Stomach (tissue), 19 donors: ENCODE measurements at places on chromosomes 5 and 9. TPM values are rescaled to one million over a fixed set of nuclear protein-coding genes. Genes with fewer than 3 reads are reported as not detected.

GRCh38 chr5:33237471-33237870 is 203.3 kb upstream of the TARS1 start:
- DNase-seq = no peak
- no peaks in the 10 kb centered on the region for H3K4me1 ChIP-seq
- H3K4me3 ChIP-seq = no peak overlapping the region
- H3K27ac ChIP-seq = no peak overlapping the region

DNA sequence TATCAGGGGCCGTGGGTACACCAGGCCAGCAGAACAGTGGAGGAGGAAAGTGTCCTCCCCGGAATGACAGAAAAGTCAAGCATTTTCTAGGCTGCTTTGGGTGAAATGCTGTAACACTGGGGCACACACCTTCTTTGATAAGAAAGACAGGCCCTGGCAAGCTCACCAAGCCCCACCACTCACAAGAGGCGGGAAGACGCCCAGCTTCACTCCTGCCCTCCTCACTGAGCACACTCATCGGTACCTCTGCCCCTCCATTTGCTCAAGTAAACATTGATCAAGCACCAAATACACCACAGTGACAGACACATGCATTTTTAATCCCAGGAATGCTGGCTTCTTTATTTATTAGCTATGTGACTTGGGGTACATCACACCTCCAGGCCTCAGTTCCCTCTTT is 43.1 kb downstream of the B4GALT1 start:
- no peaks in the 10 kb centered on the region for H3K27me3 ChIP-seq
- no peak overlapping the region for H3K27ac ChIP-seq
- no peak for DNase-seq
- H3K36me3 ChIP-seq = peaks cover 31% of the 10 kb centered on the region
- no peak overlapping the region for H3K4me3 ChIP-seq

Gene PPP3R2
- total RNA-seq = not detected

DNA sequence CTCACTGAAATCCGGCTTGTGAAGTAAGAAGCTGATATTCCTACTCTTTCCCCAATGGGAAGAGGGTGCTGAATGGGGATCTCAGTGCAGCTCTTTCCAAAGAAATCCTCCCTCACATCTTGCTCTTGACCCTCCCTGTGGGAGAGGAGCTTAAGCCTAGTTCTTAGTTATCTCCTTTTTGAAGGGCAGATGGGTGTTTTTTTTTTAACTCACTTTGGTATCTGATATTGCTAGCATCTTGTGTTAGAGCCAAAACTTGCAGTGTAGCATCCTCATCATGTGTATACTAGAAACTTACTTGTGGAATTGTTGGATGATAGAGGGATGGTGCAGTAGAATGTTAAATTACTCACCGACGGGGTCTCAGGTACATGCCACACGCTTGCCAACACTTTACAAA is 90.2 kb downstream of the F2RL2 start:
- DNase-seq = no peak
- no peak overlapping the region for H3K4me3 ChIP-seq
- H3K27me3 ChIP-seq = no peaks in the 10 kb centered on the region
- H3K4me1 ChIP-seq = peaks cover 23% of the 10 kb centered on the region
- H3K36me3 ChIP-seq = no peaks in the 10 kb centered on the region
- no peak overlapping the region for H3K27ac ChIP-seq

Gene SOX30
- 0.29 TPM for total RNA-seq

DNA sequence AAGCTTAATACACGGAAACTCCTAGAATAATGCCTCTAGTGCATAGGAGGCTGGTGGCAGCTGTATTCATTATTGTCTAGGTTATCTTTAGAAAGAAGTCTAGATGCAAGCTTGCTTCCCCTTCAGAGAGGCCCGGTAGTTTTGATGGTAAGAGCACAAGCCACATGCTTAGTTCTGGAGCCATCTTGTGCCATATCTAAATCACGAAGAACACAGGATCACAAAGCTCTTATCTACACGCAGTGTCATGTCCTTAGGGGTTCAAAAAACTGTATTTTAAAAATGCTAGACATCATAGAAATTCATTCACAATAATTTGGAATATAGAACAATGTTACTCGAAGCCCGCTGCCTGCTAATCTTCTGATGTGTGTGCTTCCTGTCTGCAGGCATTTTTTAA is 6.2 kb downstream of the CACFD1 start:
- no peak overlapping the region for H3K4me3 ChIP-seq
- DNase-seq = no peak
- peaks cover 38% of the 10 kb centered on the region for H3K4me1 ChIP-seq
- H3K36me3 ChIP-seq = peaks cover 14% of the 10 kb centered on the region
